CD8-positive, alpha-beta memory T cell (primary cell): ENCODE measurements at places on chromosomes 11 and 22. TPM values are rescaled to one million over a fixed set of nuclear protein-coding genes. Genes with fewer than 3 reads are reported as not detected.

CCDC86 gene
- 21.8 TPM for polyA plus RNA-seq

MLC1 gene
- 1.7 TPM for polyA plus RNA-seq

OR5D14 gene
- polyA plus RNA-seq, result not detected

SERPING1 gene
- polyA plus RNA-seq, result not detected

C11orf42 gene
- not detected for polyA plus RNA-seq

PAMR1 gene
- polyA plus RNA-seq, result not detected

TRAF6 gene
- polyA plus RNA-seq, result 12.7 TPM

CCDC34 gene
- 2.3 TPM for polyA plus RNA-seq

MIAT gene
- polyA plus RNA-seq, result 3.9 TPM

PARVG gene
- 94.4 TPM for polyA plus RNA-seq

ANKK1 gene
- 0.08 TPM for polyA plus RNA-seq

TST gene
- polyA plus RNA-seq, result 0.75 TPM

CRYBA4 gene
- polyA plus RNA-seq, result not detected

C11orf97 gene
- not detected for polyA plus RNA-seq

BDNF gene
- polyA plus RNA-seq, result not detected

CRYBB2 gene
- not detected for polyA plus RNA-seq

NRXN2 gene
- polyA plus RNA-seq, result not detected

HORMAD2 gene
- polyA plus RNA-seq, result not detected

TMEM191C gene
- polyA plus RNA-seq, result 2.2 TPM

APLNR gene
- polyA plus RNA-seq, result not detected

OR6A2 gene
- polyA plus RNA-seq, result not detected

DCHS1 gene
- polyA plus RNA-seq, result 1.5 TPM

TPBGL gene
- 0.23 TPM for polyA plus RNA-seq

PHOX2A gene
- not detected for polyA plus RNA-seq

ARHGAP20 gene
- not detected for polyA plus RNA-seq

RSF1 gene
- 51.2 TPM for polyA plus RNA-seq

ABCG4 gene
- not detected for polyA plus RNA-seq

MOGAT2 gene
- polyA plus RNA-seq, result not detected

GRM5 gene
- polyA plus RNA-seq, result not detected

TNNI2 gene
- not detected for polyA plus RNA-seq

KCTD14 gene
- polyA plus RNA-seq, result 0.20 TPM

MS4A6A gene
- polyA plus RNA-seq, result 0.97 TPM

PRSS23 gene
- 13.3 TPM for polyA plus RNA-seq

GAL3ST1 gene
- polyA plus RNA-seq, result 0.13 TPM

RCE1 gene
- polyA plus RNA-seq, result 32.8 TPM

RASGRP2 gene
- polyA plus RNA-seq, result 145 TPM

SUSD2 gene
- not detected for polyA plus RNA-seq

MUC2 gene
- not detected for polyA plus RNA-seq

SLC37A2 gene
- 0.33 TPM for polyA plus RNA-seq

SCGB2A2 gene
- polyA plus RNA-seq, result not detected

SOX6 gene
- not detected for polyA plus RNA-seq

TOLLIP gene
- polyA plus RNA-seq, result 31.1 TPM

ADORA2A gene
- 89.6 TPM for polyA plus RNA-seq

P2RX6 gene
- 0.33 TPM for polyA plus RNA-seq
